KBM-7 (cell line): ENCODE measurements at places on chromosomes 11 and 22.
A peak's percentile ranks its signal among the peaks of the same experiment; 100 is the strongest.

DNA sequence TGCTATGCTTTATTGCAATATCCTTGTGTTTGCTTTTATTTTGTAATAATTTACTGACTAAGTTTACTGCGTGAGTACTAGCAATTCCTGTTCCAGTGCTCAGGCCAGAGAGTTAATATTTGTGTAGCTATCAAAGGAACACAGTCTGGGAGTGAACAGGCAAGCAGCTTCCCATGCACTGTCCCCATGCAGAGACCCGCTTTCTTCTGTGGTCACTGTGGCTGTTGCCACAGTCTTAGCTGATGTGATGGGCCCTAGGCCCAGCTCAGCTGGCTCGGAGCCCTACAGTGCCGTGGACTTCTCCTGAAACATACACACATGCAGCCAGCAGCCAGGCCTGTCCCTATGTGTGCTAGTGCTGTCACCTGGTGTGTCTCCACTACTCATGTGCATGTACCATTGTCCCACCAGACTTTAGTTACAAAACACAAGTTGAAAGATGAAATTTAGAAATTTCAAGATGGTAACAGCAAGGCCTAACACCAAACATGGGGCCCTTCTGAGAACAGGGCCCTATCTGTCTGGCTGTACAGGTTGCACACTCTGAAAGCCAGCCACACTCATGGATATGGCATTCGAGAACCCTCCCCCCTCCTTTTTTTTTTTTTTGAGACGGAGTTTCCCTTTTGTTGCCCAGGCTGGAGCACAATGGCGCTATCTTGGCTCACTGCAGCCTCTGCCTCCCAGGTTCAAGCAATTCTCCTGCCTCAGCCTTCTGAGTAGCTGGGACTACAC is 12.3 kb upstream of the SCUBE2 start:
- no peak for DNase-seq

GRCh38 chr11:46951864-46952263 is 15.3 kb downstream of the CSTPP1 start:
- DNase-seq, result no peak

GRCh38 chr11:42812960-42813359 is 498.8 kb upstream of the API5 start:
- no peak for DNase-seq

DNA sequence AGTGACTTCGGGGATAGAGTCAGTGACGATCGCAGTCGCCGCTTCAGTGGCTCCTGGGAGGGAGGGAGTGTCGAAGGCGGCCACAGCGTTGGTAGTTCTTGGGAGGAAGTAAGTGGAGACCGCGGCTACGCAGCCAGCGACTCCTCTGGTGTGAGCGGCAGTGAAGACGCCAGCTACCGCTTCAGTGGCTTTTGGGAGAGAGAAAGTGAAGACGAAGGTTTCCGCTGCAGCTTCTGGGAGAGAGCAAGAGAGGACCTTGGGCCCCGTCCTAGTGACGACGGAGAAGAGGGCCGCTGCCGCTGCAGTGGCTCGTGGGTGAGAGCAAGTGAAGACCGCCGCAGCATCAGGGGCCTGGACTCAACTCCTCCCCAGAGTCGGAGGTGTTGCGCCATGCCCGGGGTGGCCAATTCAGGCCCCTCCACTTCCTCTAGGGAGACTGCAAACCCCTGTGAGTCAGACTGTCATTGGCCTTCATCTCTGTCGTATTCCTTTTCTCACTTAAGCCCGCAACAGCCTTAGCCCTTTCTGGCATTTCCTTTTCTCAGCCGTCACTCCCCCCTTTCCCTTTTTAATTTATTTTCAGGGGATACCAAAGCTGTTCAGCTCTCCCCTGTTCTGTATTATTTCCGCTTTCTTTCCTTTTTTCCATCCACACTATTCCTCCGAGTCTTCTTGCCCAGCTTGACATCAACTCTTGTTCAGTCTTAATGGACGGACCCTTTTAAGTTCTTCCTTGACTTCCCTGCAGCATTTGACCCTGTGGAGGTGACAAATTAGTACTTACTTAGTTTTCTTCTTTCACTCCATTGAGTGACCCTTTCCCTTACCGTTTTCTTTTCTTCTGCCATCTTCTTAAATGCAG is 1.0 kb downstream of the ANKRD42 start:
- peak; percentile 85 for DNase-seq

DNA sequence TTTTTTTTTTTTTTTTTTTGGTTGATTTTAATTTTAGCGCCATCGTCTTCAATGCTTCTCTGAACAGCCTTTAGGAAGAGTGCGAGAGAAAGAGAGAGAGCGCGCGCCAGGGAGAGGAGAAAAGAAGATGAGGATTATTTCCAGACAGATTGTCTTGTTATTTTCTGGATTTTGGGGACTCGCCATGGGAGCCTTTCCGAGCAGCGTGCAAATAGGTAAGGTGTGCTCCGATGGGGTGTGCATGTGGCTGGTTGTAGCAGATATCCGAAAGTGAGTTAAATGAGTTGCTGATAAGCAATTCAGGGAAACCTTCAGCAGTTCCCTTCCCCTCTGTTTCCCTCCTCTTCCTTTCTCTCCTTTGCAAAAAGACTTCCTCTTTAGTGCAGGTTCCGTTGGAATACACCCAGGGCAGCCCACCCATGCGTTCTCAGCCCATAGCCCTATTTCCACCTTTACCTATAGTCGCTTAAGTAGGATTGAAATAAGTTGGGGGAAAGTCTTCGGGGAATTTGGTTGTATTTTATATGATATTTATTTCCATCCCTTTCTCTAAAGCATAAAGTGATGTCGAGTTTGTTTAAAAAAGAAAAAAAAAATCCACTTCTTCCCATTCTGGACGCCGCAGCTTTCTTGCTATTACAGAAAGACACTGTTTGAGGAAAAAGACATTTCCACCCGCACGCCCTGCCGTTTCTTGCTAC is 1.1 kb downstream of the GRIA4 start:
- no peak for DNase-seq

- DNase-seq, result no peak
These were observed 16.2 kb upstream of the MMP13 start for GRCh38 chr11:102971766-102972165.

DNA sequence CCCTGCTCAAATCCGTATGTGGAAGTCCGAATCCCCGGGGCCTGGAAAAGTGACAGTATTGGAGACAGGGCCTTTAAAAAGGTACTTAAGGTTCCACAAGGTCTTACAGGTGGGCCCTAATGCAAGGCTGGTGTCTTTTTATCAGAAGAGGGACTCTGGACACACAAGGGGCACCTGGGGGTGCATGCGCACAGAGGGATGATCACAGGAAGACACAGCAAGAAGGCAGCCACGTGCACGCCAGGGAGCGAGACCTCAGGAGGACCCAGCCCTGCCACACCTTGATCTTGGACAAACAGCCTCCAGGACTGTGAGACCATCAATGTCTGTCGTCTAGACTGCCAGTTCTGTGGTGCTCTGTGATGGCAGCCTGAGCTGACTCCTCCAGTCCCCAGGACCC is 96.5 kb downstream of the SHANK2 start:
- no peak for DNase-seq

DNA sequence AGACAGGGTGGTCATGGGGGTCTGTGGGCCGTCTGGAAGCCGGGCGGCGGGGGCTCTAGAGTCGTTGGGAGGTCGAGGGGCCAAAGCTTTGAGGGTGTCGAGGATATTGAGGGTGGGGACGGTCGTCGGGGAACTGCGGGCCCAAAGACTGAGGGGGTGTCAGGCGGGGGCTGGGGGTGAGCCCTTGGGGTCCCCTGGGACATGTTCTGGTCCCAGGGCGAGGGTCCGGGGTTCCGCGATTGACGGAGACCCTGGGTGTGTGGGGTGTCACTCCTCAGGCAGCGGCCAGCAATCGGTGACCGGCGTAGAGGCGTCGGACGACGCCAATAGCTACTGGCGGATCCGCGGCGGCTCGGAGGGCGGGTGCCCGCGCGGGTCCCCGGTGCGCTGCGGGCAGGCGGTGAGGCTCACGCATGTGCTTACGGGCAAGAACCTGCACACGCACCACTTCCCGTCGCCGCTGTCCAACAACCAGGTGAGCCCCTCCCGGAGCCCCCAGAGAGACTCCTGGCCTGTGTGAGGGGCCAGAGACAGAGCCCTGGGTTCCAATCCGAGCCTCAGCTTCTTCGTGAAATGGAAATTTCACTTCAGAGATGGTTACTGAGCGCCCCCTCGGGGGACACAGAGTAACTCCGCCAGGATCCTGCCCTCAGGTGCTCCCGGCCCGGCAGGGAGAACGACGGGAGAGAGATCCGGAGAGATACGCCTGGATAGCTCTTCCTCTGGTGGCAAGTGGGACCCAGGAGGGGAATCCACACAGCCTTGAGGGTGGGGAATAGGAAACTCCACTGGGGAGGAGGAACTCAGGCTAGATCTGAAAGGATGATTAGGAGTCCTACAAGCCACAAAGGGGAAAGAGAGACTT is 714 bp downstream of the SDF2L1 start:
- peak; percentile 73 for DNase-seq

DNA sequence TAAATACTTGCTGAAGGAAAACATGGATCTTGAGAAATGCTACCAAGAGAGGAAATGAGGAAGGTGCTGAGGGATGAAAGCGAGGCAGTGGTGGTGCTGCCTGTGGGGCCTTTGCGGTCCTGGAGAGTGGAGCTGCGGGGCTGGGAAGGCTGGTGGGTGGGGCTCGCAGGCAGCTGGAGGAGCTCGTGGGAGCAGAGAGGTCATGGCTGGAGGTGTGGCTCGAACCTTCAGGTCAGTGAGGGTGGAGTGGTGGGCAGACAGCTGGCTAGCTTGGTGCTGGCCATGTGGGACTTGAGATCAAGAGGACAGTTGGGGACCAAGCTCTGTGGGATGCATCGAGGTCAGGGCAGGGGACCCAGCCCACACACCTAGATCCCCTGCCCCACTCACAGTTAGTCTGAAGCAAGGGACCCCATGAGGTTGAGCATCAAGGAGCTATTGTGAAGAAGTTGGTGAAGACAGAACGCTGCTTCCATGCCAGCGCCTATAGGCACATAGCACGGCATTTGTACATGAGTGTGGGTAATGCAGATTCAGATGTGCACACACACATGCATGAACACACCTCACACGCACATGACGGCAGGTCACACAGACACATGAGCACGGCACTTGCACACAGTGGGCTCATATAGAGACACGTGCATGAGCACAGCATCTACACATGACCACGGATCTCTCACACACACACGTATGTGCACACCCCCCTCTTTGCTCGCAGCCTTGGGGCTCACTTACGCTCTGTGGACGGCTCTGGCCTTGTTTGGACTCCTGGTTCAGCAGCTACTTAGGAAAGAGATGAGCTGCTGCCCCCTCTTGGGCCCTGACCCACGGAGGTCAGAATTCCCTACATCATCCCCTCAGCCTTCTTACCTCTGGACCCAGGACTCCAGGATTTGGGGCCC is 30.4 kb downstream of the SHANK3 start:
- no peak for DNase-seq

GRCh38 chr11:20105427-20105826 is 54.8 kb downstream of the DBX1 start:
- DNase-seq, result no peak

DNA sequence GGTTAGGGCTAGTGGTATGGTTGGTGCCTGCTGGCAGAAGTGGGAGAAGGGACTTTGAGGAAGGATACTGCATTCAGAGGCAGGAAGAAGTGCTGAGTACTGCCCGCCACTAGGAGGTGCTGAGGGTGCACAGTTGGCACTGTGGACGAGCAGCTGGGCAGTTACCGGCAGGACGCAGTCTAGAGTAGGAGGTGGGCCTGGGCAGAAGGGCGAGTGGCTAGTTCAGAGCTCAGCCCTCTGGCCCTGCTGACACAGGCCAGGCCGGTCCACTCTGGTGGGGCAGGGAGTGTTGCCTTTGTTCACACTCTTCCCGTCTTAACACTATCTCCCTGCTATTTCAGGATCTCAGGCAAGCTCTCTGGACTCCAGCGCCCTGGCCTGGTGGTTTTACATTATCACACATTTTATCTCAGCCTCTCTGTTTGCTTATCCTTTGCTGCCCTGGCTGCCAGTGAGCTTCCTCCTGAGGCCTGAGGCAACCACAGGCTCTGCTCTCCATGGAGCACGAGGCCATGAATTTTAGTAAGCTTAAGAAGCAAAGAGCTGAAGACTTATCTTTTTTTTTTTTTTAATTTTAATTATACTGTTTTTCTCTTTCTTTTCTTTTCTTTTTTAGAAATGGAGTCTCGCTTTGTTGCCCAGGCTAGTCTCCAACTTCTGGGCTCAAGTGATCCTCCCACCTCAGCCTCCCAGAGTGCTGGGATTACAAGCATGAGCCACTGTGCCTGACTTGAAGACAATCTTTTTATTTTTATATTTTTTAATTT is 26.9 kb downstream of the SNAP29 start:
- DNase-seq, result peak; percentile 87

GRCh38 chr22:42892156-42892555 is 35.1 kb upstream of the ARFGAP3 start:
- DNase-seq, result no peak
